ENCODE measurements at places on chromosomes 2 and 18.

DNA sequence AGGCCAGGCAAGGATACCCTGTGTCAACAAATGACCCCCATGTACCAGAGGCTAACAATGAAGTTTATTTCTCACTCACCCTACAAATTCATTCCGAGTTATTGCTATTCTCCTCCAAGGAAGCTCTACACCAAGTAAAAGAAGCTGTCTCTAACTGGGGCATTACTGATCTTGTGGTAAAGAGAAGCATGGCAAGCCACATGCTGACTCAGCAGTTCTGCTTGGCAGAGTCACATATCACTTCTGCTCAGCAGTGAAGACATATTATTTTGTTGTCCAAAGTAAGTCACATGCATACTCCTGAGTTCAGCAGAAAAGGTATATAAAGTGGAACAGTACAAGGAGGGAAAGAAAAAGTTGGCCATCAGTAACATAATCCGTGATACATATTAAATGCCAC, 315.8 kb downstream of the GULP1 start:
- DNase-seq: no peak

DNA sequence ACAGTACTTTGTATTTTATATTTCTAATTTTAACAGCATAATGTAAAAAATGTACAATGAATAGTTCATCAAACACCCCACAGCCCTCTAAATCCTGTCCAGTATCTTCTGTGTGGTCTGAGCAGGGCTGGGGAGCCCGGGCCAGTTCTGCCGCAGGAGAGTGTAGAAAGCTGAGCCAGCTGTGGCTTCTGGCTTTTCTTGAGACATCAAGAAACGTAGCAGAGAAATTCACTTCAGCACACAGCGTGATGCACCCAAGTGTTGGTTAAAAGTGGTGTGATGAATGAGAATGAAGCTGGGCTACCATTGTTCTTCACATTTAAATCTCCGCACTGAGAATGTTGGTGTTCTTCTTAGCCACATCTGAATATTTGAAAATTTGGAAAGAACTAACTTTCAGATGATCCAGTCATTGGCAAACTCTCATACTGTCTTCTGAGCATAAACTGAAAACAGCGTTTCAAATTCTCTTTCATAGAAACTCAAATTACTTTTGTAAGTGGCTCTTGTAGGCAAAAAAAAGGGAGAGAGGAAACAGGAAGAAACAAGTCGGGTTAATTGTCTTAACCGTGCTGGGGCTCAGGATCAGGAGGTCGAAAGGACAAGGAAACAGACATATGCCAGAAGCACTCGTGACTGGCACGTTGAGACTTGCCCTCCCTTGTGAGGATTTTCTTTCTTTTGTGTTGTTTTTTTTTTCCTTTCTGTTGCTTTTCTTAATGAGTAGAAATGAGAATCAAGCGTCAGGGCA, 23.4 kb upstream of the TMEM87B start:
- DNase-seq: no peak

GRCh38 chr2:28991021-28991420, 9.9 kb downstream of the TOGARAM2 start:
- DNase-seq: no peak

DNA sequence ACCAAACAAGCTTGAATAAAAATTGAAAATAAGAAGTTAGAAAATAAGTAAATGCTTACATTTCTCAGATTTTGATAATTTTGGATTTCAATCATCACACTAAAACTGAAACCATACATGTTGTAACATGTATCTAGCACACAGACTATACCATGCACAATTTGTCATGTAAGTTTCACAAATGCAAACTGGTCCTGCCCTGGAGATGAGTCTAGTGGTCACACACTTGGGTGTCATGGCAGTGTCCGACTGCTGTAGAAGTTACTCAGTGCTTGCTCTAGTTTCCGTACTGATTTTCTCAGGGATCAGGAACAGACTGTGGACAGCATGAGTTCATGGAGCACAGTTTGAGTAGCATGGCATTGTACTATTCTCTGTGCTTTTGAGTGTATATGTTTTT, 182.9 kb upstream of the RMP24 start:
- DNase-seq: no peak

DNA sequence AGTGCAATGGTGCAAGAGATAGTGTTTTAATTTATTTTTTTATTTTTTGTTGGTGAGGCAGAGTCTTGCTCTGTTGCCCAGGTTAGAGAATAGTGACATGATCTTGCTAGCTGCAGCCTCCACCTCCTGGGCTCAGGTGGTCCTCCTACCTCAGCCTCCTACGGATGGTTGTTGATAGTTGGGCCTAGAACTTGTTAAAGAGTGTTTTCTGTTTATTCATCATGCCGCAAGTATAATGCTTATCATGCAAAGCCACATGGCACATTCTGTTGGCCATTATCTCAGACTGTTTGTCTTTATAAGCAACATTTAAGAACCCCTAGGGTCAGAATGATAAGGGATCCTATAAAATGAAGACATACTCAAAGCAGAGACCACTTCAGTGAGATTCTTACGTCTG, 1.7 kb downstream of the UGGT1 start:
- DNase-seq: no peak

- DNase-seq: no peak
These were observed at the start of gene GALR1 for GRCh38 chr18:77249569-77250500. GALR1 (plus strand) TSS chr18:77249848; CDS start chr18:77250549, 701 bp downstream.

GRCh38 chr2:199201539-199201938, 256.2 kb downstream of the SATB2 start:
- DNase-seq: no peak

DNA sequence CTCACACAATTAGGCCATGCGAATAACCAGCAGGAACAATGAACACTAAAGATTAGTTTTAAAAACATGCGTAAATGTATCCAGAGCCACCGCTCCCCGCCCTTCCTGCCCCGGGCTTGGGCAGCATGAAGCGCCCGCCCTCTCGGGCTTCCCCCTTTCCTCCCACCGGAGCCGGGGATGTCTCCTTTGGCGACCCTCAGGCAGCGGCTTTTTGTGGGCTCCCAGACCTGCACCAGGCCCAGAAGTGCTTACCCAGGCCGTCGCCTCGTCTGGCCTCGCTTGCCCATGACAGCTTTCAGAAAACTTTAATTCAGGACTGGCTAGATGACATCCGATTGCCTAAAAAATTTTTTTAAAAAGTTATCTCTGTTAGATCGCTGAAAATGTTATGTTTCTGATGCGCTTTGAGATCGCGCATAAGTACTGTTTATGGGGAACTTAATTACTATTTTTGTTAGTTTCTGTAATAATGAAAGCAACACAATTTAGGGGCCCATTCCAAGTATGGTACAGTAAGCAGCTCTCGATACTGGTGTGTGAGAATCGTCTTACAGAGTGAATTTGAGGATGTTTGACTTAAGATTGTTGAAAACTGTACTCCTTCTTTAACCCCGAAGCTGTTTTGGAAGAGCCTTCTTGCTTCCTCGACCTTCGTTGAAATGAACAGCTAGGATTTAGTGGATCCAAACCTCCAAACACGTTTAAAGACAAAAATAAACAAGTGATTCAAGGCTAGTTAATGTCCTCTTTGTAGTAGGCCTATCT, 1.1 kb downstream of the MAP3K20 start:
- DNase-seq: peak; percentile 35

GRCh38 chr2:12389344-12390045, 327.2 kb upstream of the TRIB2 start:
- DNase-seq: no peak

DNA sequence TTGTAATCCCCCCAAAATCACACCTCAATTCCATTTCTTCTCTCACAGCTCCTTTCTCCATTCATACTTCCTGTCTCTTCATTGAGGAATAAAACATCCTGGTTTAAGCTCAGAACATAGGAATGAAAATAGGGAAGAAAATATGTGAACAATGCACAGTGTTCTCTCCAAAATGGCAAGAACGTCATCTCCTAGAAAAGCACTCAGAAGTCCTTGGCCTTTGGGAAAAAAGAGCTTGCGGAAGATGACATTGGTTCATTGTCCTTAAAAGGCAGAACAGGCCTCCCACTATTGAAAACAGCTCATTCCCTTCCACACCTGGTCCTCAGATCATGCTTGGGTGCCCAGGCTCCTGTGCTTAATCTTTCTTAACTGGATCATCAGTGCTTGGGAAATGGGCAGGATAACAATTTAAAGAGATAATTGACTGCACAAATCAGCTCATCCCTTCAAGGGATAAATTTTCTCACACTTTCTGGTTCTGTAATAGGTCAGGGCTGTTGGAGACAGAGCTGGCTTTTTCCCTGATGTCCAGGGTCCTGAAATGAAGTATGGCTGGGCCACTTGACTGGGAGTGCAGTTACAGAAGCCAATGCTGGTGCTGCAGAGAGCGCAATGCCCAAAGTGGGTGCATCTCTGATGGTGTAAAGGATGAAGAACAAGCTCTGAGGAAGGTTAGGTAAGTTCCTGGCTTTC, 69.2 kb downstream of the MARCHF4 start:
- no peak for DNase-seq

DNA sequence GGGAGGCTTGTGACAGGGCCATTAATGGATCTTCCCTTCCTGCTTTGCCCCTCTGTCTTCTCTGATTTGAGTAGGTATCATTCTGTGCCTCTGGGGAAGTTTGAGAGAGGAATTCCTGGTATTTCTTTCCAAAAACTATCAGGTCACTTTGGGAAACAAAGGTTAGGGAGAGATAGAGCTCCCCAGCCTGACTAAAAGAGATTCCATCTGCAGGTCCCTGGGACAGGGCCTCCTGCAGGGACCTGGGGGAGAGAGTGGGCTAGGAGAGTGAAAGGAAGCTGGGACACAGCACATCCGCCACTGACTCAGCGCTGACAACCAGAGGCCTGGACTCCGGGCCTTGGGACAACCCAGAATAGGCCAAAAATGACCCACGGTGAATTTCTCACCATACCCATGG, 6.4 kb downstream of the GALNT14 start:
- DNase-seq: no peak

DNA sequence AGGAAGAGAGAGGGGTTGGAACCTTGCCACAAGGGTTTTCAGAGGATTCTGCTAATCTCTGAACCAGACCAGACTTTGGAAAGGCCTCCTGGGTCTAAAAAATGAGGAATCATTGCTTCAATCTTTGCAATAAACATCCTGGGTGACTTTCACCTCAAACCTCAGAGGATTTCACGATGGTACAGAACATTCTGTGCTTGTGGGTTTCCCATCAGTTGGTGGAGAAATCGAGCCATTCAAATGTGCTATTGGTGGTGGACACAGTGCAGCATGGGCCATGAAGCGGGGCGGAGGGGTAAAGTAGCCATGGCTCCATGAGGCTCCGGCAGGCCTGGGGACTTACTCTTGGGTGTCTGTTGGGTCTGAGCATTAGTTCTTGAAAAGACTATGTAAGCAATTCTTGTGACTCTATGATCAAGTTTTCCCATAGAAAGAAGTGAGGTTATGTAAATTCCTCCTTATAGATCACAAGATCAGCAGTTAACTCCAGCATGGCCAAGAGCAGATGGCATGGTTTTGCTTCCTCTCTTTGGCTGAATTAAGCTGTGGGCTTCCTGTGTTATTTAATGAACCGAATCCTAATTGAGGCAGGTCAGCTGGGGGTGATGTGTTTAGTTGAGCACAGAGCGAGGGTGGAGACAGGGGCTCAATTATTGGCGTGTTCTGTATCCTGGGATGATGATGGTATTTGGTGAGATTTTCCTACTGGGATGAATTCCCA, 1.9 kb upstream of the IL1R2 start:
- DNase-seq: peak; percentile 55

GRCh38 chr2:54053830-54054229, 61.6 kb upstream of the ACYP2 start:
- DNase-seq: no peak

GRCh38 chr2:31150120-31150670, 12.0 kb upstream of the GALNT14 start:
- peak; percentile 40 for DNase-seq

GRCh38 chr18:35413163-35413511, 36.0 kb upstream of the ZNF396 start:
- no peak for DNase-seq

- no peak for DNase-seq
These were observed 18.6 kb upstream of the ZC3H15 start for GRCh38 chr2:186467421-186467820.

DNA sequence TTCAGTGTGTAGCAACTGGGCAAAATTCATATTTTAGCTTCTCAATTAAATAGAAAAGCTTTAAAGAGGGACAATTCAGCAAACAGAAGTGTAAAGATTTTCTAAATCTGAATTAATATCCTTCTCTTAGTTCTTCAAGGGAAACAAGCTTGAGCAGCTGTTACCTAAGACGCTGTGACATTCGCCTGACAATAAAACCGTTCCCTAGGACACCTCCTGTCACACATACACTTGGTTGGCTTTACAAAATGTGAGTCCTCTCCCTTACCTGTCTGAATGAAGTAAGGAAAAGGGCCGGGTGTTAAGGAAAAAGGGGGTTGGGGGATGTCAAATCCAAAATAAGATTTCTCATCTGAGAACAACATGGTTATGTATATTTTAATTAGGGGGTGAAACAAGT, 2.1 kb downstream of the SERTAD2 start:
- no peak for DNase-seq
